Activated T-helper 1 cell treated with Interleukin-2 at 50 U/mL for 16 hours (primary cell): ENCODE measurements at places on chromosomes 1 and 21.

DNA sequence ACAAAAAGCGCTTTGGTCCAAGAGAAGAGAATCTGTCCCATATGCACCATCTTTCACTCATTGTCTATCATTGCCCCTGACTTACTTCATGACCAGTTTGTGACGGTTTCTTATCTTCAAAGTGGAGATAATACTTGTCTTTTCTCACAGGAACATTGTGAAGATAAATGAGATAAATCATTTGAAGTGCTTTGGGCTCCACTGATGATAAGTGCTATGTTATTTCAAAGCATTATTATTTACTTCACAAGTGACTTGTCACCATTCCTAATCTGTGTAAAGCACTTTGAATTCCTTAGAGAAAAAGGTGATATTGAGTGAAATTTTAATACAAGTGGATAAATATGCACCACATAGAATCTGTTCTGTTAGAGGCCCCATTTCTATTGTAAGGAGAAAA is 731.6 kb upstream of the PTBP2 start:
- no peak for DNase-seq

DNA sequence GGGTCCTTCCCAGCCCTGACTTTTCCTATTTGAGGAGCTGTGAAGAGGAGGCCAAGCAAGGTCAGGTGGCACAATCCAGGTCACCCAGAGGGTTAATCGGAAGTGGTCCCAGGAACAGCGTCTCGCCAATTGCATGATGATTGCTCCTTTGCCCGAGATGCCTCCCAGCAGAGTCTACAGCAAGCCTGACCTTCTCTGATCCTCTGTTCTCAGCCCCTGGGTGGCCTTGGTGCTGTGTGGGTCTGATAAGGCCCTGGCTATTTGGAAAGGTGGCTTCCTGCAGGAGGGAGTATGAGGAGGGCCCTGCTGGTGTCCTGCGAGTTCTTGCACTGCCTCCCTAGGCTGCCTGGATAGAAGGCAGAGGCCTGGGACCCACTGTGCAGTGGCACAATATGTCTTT is 116.2 kb downstream of the FOXD2 start:
- DNase-seq, result no peak

DNA sequence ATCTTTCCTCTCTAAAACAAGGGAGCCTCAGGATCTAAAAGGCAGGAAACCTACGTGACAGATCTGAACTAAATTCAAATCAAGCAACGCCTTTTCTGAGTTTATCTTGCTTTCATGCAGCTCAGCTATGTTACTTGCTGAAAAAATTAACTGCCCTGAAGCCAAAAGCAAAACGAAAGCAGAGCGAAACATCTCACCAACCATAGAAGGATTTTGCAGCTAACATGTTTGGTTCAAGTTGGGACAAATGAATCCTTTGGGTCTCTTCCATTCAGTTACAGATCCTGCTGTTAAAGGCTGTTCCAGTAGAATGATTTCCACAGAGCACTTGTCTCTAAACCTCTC is 482 bp downstream of the SLC2A5 start:
- no peak for DNase-seq

DNA sequence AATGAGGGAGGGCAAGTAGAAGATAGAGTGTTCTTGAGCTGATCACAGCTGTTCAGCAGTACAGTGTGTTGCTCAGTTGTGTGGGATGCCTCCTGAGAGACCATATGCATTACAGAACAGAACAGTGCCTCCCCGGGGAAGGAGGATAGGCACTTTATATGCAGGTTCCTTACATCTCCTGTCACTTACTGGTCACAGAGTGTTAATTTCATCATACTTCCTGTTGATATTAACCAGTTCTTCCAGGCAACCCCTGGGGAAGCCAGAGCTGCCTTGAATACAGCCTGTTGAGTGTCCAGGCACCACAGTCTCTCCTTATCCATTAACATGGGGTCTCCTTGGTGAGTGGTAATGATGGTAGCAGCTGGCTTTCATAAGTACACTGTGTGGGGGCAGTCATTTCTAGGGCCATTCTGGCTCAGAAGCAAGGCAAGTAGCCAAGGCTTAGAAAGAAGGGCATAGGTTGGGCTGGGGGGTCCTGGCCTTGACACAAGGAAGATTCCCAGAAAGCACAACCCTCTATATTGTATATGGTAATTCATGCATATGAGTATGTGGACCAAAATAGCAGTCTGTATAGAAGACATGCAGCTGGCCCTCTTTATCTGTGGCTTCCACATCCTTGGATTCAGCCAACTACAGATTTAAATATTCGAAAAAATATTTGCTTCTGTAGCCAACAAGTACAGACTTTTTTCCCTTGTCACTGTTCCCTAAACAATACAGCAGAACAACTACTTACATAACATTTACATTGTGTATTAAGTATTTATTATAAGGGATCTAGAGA is 142.4 kb downstream of the ZP4 start:
- DNase-seq, result no peak

DNA sequence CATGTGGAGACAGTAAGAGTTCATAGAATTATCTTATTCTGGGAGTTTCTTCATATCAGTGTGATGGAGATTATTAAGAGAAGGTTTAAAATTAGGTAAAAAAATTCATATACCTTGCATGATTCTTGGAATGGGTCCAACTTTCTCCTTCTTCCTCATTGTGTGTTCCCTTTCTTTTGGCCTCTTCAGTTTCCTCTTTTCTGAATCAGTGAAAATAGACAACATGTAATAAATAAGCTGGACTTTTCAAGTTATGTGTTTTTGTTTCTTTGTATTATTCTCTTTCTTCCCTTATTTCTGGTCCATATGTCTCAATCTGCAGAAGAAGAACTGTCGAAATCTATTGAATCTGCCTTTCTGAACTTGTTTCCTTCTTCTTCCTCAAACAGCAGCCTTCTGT is 30.5 kb downstream of the C4BPA start:
- DNase-seq, result no peak

DNA sequence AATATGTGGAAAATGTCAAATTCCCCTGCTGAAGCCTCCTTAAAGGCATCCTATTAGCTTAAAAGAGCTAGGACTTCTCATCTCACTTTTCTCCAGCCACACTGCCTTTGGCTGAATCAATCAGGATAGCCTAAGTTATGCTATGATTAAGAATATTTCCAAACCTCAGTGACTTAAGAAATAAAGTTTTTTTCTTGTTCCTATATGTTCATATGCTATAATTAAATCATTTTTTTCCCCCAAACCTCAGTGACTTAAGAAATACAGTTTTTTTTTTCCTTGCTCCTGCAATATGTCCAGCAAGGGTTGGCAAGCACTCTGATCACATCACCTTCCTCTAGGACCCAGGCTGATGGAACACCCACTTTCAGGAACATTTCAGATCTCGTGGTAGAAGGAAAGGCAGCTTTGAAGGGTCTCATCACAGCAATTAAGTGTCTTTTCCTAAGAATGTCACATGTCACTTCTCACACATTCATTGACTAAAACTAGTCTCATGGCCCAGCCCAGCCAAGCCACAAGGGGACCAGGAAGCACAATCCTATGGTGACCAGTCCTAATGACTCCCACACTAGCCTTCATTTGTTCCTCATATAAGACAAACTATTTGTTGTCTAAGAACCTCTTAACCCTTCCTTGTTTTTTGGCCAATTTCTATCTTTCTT is 6.3 kb upstream of the JUN start:
- no peak for DNase-seq

DNA sequence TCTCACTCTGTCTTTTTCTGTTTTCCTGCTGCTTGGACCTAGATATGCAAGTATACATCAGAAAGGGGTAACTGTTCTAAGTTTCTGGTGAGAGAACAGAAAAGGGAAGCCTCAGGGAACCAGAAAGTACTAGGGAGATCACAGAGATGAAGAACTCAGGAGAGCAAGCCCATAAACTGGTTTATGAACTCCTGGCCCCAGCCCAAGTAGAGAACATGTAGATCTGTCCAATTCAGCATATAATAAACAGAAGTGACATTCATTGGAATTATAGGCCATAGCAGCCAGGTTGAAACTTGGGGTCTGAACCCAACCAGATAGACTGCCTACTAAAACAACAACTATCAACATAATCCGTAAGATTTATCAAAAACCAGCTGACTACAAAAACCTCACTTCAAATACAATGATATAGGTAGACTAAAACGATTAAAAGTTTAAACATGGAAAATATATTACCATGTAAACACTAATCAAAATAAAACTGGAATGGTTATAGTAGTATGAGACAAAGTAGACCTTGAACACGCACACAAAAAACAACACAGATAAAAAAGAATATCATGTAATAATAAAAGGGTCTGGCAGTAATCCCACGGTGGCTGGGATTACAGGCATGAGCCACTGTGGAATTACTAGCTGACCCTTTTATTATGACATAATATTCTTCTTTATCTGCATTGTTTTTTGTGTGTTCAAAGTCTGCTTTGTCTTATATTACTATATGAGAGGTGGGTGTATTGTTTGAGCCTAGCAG is 65.0 kb downstream of the ZSWIM5 start:
- no peak for DNase-seq

DNA sequence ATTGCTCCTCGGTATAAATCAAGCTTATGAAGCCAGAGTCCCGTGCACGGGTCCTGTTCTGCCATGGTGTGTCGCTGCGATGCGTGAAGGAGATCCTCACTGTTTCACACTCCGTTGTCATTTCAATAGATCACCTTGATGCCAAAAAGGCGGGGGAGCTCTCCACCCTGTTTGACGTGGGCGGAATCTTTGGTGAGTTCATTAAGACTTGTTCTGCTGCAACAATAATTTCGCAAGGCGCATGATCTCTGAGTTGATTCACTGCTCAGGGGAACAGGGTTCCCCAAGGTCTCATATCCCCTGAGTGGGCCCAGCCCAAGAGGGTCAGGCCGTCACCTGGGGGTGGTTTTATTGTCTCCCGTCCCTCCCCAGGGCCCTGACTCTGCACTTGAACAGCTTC is 50.0 kb downstream of the SLC37A1 start:
- no peak for DNase-seq

DNA sequence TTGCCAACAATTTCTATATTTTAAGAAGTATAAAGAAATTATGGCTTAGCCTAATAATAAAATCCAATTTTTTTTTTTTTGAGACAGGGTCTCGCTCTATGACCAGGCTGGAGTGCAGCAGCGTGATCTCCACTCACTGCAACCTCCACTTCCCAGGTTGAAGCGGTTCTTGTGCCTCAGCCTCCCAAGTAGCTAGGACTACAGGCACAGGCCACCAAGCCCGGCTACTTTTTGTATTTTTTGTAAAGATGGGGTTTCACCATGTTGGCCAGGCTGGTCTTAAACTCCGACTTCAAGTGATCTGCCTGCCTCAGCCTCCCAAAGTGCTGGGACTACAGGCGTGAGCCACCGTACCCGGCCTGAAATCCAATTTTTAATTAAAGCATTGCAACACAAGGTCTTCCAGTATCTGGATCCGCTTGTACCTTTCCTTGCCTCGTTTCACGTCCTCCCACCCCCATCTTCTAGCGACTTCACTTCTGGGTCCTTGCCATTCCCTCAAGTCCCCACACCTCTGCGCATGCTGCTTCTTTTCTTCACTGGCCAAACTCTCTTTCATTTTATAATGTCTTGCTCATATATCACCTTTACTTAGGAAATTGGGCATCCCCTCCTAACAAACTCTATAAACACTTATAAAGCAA is 2.3 kb downstream of the FUBP1 start:
- DNase-seq, result no peak

DNA sequence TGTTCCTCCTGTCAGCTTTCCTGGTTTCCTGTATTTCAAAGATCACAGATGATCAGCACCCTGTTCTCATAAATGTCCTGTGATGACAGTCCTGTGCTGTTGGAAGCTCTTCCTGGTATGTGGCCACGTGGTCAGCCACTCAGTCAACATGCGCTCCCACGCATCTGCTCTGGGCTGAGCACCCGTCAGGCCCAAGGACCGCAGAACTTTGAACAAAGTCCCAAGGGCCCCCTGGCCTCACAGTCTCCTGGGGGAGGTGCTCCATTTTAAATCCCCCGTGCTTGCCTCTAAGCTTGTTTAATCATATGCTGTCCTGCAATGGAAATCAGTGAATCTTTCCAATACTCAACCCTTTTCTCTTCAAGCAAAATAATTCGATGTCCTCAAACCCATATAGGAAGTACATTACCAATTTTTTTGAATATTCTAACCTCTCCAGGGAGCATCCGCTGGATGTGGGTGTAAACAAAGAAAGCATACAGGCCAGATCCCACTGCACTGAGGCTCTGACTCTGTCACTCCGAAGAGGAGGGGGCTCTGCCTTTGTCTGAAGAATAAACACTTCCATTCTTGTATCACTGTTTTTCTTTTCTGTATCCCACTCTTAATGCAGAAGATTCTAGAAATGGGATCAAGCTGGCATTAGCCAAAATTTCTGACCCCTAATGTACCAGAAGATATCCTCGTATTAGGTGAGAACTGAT is 250.3 kb downstream of the SDCCAG8 start:
- no peak for DNase-seq

GRCh38 chr1:229596925-229597699 is 28.8 kb downstream of the TAF5L start:
- DNase-seq, result no peak

GRCh38 chr1:216766633-216767327 is 43.6 kb upstream of the ESRRG start:
- DNase-seq, result no peak

- no peak for DNase-seq
These were observed 36.3 kb downstream of the C8B start for GRCh38 chr1:56929492-56929891.

DNA sequence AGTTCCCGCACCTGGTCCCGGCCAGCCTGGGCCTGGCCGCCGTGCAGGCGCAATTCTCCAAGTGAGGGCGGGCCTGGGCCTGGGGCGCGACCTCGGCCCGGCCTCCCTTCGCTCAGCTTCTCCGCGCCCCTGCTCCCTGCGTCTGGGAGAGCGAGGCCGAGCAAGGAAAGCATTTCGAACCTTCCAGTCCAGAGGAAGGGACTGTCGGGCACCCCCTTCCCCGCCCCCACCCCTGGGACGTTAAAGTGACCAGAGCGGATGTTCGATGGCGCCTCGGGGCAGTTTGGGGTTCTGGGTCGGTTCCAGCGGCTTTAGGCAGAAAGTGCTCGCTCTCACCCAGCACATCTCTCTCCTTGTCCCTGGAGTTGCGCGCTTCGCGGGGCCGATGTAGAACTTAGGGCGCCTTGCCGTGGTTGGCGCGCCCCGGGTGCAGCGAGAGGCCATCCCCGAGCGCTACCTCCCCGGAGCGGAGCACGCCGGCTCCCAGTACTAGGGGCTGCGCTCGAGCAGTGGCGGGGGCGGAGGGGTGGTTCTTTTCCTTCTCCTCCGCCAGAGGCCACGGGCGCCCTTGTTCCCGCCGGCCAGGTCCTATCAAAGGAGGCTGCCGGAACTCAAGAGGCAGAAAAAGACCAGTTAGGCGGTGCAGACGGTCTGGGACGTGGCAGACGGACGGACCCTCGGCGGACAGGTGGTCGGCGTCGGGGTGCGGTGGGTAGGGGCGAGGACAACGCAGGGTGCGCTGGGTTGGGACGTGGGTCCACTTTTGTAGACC is 1.2 kb downstream of the OLIG1 start:
- DNase-seq, result no peak

GRCh38 chr1:52544665-52545525 is 8.0 kb downstream of the TUT4 start:
- no peak for DNase-seq

DNA sequence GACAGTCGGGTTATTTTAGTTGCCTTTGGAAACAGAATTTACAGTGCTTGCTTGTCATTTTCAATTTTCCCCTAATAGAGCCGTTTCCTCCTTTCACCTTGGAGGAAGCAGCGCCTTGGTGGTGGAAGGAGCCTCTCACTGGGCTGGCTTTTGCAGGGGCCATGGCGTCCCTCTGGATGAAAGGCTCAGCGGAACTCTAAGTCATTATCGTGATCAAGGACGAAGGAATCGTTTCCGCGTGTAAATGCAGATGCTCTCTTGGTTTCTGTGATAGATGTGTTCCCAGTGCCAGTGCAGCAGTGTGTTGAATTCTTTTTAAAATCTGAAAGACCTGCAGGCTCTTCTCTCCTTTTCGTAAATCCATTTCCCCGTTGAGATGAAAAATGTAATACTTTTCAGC is 126.2 kb upstream of the LMO4 start:
- no peak for DNase-seq
